ENCODE measurements at places on chromosomes 7 and 10.

DNA sequence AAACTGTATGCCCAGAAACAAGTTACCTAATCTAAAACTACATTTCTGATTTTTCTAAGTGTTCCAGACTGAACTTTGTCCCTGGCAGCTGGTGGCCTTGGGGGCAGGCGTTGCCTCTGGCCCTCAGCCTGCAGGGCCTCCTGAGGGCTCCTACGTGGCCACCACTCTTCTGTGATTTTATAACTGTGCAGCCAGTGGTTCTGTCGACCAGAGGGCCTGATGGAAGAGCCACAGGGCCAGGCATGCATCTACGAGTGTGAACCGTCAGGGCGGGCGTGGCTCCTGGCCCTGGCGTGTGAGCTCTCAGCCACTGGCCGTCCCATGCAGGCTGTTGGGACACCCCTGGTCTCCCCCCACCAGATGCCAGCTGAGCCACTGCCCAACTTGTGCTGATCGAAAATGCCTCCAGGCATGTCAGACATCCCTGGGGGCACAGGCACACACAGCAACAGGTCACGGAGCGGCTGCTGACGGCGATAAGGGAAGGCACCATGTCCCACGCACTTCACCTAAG lies 173.4 kb downstream of the ZMYND11 start:
- no peak for DNase-seq

DNA sequence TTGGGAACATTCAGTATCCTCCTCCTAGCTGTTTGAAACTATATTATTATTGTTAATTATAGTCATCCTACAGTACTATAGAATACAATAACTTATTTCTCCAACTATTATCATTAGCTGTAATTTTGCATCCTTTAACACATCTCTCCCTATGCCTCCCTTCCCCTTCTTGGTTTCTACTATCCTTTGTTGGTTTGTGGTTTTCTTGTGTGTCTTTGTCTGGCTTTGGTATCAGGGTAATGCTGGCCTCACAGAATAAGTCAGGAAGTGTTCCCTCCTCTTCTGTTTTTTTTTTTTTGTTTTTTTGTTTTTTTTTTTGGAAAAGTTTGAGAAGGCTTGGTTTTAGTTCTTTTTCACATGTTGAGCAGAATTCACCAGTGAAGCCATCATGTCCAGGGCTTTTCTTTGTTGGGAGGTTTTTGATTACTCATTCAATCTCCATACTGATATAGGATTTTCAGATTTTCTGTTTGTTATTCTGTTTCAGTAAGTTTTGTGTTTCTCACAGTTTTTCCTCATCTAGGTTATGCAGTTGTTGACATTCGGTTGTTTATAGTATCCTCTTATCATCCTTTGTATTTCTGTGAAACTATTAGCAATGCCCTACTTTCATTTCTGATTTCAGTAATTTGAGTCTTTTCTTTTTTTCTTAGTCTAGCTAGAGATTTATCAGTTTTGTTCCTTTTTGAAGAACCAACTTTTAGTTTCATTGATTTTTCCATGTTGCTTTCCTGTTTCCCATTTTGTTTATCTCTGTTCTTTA lies 21.6 kb downstream of the C1GALT1 start:
- DNase-seq, result no peak

GRCh38 chr7:98907570-98907969 lies 29.2 kb downstream of the TRRAP start:
- DNase-seq, result no peak

DNA sequence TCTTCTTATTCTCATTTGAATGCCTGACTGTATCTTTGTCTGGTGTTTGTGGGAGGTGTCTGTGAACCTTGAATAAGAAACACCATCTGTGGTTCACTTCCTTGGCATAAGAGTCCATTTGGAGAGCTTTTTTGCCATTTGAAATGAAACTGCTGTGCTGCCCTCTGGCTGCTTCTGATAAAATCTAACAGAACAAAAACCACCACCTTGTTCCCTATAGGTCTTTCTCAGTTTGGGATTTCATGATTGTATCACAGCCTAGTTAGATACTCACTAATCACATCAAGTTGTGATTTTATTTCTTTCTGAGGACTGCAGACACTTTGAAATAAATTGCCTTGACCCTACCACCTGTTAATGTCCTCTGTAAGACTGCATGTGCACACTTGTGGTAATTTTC lies 102.7 kb upstream of the FAM13C start:
- no peak for DNase-seq

- DNase-seq, result no peak
Measured at GRCh38 chr10:93065675-93066543, 5.3 kb downstream of the CYP26C1 start.

- DNase-seq, result no peak
Measured at GRCh38 chr7:128869944-128870285, 7.3 kb downstream of the ATP6V1F start.

- no peak for DNase-seq
Measured at GRCh38 chr7:133052826-133053225, 29.1 kb downstream of the CHCHD3 start.

Measured in hypothalamus (tissue), 51 donors.